Spinal cord (tissue), 10 donors: ENCODE measurements at places on chromosomes 13 and 19. TPM values are rescaled to one million over a fixed set of nuclear protein-coding genes. Genes with fewer than 3 reads are reported as not detected.

DNA sequence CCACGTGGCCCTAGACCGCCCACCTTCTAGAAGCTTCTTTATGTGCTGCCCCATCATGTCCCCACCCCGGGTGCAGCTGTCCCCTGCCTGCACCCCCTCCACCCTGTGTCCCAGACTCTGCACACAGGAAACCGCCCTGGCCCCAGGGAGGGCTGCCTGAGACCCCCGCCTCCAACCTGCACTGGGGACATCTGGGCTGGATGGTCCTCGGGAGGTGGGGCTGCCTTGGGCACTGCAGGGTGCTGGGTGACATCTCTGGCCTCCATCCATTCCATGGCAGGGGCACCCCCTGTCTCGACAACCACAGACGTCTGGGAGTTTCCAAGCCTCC, 17.8 kb upstream of the ZBTB7A start:
- H3K4me1 ChIP-seq: peaks cover 8% of the 10 kb centered on the region
- H3K36me3 ChIP-seq: peaks cover 18% of the 10 kb centered on the region
- H3K27me3 ChIP-seq: no peaks in the 10 kb centered on the region
- no peak overlapping the region for H3K27ac ChIP-seq
- H3K4me3 ChIP-seq: no peak overlapping the region

DNA sequence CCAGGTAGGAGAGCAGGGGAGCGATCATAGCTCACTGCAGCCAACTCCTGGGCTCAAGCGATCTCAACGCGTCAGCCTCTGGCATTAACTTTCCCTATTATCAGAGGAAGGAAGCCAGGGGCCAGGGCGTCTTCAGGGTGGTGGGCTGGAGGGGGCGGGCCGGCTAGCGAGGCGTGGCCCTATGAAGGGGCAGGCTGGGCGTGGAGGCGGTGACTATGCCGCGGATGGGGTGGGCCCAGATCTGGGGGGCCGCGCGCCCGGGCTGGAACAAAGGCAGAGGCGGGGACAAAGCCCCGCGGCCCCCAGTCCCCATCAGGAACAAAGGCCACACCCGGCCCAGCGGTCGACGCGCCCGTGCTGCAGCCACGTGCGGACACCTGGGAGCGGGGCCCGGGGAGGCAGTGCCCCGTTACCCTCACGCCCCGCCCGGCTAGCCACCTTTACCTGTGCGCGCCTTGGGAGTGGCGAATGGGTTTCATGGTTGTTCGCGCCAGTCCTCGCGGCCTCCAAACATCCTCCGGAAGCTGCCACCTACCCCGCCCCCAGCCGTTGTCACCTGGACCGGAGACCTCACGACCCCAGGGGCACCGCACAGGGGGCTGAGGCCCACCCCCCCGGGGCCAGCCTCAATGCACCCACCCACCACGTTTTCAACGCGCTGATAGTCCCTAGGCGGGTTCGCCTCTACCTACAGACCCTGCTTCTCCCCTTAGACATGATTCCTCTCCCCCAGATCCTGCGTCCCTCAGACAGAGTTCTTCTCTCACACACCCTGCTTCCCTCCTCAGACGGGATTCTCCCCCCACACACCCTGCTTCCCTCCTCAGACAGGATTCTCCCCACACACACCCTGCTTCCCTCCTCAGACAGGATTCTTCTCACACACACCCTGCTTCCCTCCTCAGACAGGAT, 5.4 kb upstream of the TRIM28 start:
- no peak for DNase-seq
- H3K4me3 ChIP-seq: peak overlapping the region; percentile 43
- no peaks in the 10 kb centered on the region for H3K36me3 ChIP-seq
- peak overlapping the region; percentile 47 for H3K27ac ChIP-seq
- H3K27me3 ChIP-seq: peaks cover 16% of the 10 kb centered on the region
- H3K4me1 ChIP-seq: peaks cover 15% of the 10 kb centered on the region

- H3K27me3 ChIP-seq: no peaks in the 10 kb centered on the region
- H3K36me3 ChIP-seq: no peaks in the 10 kb centered on the region
- no peak overlapping the region for H3K27ac ChIP-seq
- no peaks in the 10 kb centered on the region for H3K4me1 ChIP-seq
- no peak for DNase-seq
- no peak overlapping the region for H3K4me3 ChIP-seq
Observed at GRCh38 chr13:94157705-94158218, 321.7 kb downstream of the DCT start.

DNA sequence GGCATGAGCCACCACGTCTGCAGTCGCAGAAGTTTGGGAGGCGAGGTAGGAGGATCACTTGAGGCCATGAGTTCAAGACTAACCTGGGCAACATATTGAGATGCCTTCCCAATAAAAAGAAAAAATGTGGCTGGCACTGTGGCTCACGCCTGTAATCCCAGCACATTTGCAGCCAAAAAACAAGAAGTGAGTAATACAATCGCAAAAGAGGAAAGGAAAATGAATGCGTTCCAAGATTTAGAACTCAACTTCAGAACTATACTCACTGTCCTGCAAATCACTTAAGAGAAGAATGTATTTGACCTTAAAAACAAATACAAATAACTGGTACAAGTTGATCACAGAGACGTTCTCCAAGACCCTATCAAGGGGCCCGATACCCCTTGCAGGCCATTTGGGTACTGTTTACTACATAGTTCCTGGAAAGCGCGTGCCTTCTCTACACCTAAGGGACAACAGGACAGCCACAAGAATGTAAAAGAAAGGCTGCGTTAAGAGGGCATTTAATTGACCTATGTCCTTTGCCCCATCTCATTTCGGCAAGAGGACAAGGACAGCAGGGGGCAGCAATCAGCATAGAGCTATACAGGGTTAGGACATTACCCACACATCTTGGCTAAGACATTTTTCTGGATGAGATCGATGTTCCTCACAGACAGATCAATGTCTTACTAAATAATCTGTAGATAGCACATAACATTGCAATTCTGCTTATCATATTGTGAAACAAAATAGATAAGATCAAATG, 41.3 kb downstream of the FLT3 start:
- H3K36me3 ChIP-seq: no peaks in the 10 kb centered on the region
- no peaks in the 10 kb centered on the region for H3K27me3 ChIP-seq
- H3K27ac ChIP-seq: no peak overlapping the region
- DNase-seq: no peak

WTIP gene
- 17.3 TPM for total RNA-seq

GRCh38 chr19:6417713-6418561, 6.7 kb downstream of the KHSRP start:
- no peak for DNase-seq
- no peak overlapping the region for H3K4me3 ChIP-seq
- H3K4me1 ChIP-seq: peaks cover 23% of the 10 kb centered on the region
- no peaks in the 10 kb centered on the region for H3K27me3 ChIP-seq
- H3K27ac ChIP-seq: no peak overlapping the region

TGFBR3L gene
- 1.5 TPM for total RNA-seq

DNA sequence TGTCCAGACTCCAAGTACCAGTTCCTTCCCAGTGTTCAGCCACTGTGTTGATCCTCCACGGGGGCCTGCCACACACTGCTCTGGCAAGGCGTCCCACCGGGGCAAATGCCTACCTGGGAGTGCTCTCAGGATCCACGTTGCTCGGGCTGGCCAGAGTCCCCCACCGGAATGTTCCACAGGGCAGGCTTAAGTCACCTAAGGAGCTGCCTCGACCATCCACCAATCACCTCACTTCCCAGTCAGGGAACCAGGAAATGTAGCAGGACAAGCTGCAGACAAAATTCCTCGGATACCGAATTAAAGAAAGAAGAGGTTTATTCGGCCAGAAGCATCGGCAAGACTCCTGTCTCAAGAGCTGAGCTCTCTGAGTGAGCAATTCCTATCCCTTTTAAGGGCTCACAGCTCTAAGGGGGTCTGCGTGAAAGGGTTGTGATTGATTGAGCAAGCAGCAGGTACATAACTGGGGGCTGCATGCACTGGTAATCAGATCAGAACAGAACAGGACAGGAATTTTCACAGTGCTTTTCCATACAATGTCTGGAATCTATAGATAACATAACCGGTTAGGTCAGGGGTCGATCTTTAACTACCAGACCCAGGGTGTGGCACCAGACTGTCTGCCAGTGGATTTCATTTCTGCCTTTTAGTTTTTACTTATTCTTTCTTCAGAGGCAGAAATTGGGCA, 56.9 kb upstream of the EDNRB start:
- H3K4me3 ChIP-seq: no peak overlapping the region
- no peaks in the 10 kb centered on the region for H3K36me3 ChIP-seq
- H3K27me3 ChIP-seq: no peaks in the 10 kb centered on the region
- H3K27ac ChIP-seq: no peak overlapping the region
- no peaks in the 10 kb centered on the region for H3K4me1 ChIP-seq
- DNase-seq: no peak

DNA sequence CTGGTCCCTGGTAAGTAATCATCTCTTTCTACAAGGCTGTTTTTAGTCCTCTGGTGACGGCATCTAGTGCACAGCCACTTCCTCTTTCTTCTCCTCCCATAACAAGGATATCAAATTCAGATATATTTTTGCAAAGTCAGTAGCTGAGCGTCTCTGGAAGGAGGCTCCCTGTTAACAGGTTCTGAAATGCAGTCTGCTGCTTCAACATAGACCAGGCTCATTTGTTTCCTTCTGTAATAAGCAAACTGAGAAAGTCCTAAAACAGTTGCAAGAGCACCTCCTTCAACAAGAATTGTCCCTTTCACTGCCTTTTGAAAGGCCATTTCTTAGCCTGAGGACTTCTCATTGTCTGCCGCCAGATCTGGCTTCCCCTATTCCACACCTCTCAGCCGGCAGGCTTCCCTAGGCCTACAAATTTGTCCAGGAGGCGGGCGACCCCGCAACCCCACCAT, 7.4 kb upstream of the ZSCAN5A start:
- no peaks in the 10 kb centered on the region for H3K36me3 ChIP-seq
- no peaks in the 10 kb centered on the region for H3K27me3 ChIP-seq
- H3K27ac ChIP-seq: no peak overlapping the region

DNA sequence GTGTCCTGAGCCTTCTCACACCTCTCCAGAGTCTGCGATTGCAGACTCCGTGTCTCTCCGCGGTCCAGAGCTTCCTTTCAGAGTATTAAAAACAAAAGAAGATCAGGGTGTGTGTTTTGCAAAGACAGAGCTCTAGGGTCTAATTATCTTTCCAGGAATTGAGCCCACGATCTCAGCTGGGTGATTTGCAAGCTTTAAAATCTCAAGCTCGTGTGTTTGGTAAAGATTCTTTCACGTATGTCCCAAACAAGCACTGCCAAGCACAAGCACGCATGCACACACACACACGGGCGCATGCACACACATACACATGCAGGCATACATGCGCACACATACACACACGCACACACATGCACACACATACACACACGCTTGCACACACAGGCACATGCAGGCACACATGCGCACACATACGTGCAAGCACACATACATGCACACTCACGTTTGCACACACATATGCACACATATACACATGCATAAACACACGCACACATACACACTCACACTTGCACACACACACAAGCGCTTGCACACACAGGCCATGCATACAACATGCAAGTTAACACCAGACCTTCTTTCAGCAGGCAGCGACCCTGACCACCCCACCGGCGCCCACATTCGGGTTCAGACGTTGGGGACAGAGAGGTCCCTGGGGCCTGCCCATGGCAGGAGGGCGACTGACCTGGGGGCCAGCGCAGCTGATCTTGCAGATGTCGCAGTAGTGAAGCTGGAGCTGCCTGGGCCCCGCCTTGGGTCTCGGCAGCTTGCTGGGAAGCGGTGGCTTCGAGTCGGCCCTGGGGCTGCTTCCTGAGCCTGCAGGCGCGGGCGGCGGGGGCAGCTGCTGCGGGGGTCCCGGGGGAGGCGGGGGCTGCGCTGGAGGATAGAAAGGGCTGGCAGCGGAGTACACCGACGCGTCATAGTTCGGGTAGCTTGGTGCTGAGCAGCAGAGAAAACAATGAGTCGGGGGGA, 37.9 kb downstream of the ZFR2 start:
- H3K4me1 ChIP-seq: peaks cover 5% of the 10 kb centered on the region
- DNase-seq: no peak
